Activated T-cell treated with anti-CD3 and anti-CD28 coated beads, Interleukin-2, amount 50 U/mL, for 72 hours (primary cell): ENCODE measurements at places on chromosomes 12 and 14. TPM values are rescaled to one million over a fixed set of nuclear protein-coding genes. Genes with fewer than 3 reads are reported as not detected.

The SPIC gene
- total RNA-seq = not detected

The GALNT16 gene
- total RNA-seq = 0.05 TPM

The NTF3 gene
- total RNA-seq = not detected

The C12orf54 gene
- 0.77 TPM for total RNA-seq

The NDRG2 gene
- 4.0 TPM for total RNA-seq

The PROX2 gene
- 0.23 TPM for total RNA-seq

The ANKLE2 gene
- 154 TPM for total RNA-seq

The KLRC4 gene
- total RNA-seq = 6.1 TPM

The PAWR gene
- 18.5 TPM for total RNA-seq

The LRRC10 gene
- total RNA-seq = not detected

The CCDC88C gene
- total RNA-seq = 103 TPM

The PPM1H gene
- total RNA-seq = not detected
